NCI-H82 (cell line): ENCODE measurements at places on chromosomes 6 and 20.

- DNase-seq = no peak
These were observed 420.9 kb downstream of the GJA1 start for GRCh38 chr6:121856296-121856695.

- no peak for DNase-seq
These were observed 1.3 kb downstream of the DSTN start for GRCh38 chr20:17571153-17571527.

DNA sequence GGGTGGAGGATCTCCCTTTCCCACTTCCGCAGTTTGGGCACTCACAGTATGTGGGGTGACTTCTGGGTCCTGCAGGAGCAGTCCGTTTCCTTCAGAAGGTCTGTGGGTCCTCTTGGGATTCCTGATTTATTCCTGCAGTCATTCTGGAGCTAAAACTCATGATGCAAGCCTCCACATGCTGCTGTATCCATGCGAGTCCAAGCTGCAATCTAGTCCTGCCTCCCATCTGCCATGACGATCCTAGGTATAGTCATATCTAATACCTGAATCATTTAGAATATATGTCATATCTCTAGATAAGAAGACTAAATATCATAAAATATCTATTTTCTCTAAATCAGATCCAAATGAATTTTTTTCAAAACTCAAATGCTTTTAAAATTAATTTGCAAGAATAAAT is 103.4 kb upstream of the AHI1 start:
- no peak for DNase-seq

DNA sequence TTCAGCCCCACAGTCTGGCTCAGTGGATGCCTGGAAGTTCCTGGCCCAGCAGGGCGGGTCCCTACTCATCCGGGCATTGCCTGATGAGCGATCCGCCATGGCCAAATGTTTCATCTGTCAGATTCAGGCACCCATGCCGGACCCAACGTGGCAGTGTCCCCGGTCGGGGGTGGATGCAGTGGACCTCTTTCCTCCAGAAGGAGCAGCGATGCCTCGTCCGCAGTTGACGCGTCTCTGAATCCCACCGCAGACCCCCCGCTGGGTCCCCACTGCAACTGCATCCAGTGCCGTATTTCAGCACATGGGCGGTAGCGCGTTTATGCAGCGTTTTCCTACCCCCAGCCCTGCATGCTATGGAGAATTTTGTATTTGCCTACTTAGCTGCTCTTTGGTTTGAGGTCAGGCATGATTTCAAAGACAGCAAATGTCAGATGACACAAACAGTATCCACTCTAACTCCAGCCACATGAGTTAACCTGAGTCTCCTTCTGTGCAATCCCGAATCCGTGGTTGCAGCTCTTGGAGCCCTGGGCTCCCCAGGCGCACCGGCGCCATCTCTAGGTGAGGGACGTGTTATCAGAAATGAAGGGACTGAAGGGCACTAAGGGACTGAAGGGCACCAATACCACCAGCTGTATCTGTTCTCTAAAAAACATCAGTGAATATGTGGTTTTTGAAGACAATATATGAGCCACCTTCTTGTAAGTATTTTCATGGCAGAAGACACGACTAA is 72.6 kb upstream of the THBS2 start:
- DNase-seq = no peak

GRCh38 chr6:127146932-127147331 is 28.5 kb downstream of the RSPO3 start:
- DNase-seq = no peak

GRCh38 chr6:41785689-41786450 is 1.6 kb upstream of the TOMM6 start:
- DNase-seq = peak; percentile 69

GRCh38 chr6:96157018-96157565 is 141.3 kb downstream of the FUT9 start:
- DNase-seq = no peak

DNA sequence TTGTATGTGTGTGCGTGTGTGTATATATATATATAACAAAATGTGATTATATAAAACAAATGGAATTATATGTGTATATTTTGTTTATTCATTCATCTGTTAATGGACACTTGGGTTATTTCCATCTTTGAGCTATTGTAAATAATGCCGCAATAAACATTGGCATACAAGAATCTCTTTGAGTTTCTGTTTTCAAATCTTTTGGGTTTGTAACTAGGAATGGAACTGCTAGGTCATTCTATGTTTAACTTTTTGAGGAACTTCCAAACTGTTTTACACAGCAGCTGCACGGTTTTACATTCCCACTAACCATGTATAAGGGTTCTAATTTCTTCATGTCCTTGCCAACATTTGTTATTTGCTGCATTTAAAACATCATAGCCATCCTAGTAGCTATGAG is 39.9 kb upstream of the TGM2 start:
- no peak for DNase-seq

- DNase-seq = no peak
These were observed 3.3 kb upstream of the TAF4 start for GRCh38 chr20:62068997-62069396.

- DNase-seq = no peak
These were observed 80.6 kb downstream of the FNDC1 start for GRCh38 chr6:159249752-159250151.

DNA sequence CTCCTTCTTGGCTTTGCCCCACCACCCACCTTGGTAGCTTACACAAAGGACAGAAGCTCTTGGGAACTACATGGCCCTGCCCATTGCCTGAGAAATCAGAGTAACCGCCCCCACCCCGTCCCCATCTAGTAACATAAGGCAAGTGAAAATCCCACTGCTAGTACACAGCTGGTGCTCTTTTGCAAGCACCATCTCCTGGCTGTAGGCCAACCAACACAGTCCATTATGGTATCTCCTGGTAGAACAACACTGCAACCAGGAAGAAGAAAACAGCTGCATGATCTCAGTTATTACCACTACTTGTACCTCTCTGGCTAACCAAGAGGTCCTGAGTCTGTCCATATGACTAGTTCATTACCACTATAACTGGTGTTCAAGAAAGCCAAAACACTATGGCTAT is 841.1 kb upstream of the MANEA start:
- peak; percentile 22 for DNase-seq

GRCh38 chr6:45420083-45420908 is 42.6 kb upstream of the SUPT3H start:
- peak; percentile 56 for DNase-seq

DNA sequence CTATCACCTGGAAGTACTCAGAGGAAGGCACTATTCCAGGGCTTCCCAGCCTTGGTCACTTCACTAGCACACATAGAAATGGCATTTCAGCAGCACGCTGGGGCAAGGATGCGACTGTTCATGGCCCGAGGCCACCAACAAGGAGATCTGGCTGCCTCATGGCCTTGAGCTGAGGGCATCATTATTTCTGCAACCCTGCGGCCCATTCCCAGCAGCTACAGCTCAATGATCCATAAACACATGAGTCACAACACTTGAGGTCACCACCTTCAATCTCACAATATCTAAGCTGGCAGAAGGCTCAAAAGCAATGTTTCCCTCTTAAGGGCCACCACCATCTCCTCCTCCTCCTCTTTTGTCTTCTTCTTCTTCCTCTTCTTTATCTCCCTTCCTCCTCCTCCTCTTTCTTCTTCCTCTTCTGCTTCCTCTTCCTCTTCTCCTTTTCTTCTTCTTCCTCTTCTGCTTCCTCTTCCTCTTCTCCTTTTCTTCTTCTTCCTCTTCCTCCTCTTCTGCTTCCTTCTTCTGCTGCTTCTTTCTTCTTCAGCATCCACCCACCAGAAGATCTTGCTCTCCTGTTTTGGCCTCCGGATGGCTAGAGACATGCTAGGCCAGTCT is 382.9 kb upstream of the CNR1 start:
- DNase-seq = no peak

- peak; percentile 73 for DNase-seq
These were observed 332 bp downstream of the GRIK2 start for GRCh38 chr6:101393829-101394251.

- peak; percentile 73 for DNase-seq
These were observed 1.7 kb upstream of the HINT3 start for GRCh38 chr6:125954735-125955339.

DNA sequence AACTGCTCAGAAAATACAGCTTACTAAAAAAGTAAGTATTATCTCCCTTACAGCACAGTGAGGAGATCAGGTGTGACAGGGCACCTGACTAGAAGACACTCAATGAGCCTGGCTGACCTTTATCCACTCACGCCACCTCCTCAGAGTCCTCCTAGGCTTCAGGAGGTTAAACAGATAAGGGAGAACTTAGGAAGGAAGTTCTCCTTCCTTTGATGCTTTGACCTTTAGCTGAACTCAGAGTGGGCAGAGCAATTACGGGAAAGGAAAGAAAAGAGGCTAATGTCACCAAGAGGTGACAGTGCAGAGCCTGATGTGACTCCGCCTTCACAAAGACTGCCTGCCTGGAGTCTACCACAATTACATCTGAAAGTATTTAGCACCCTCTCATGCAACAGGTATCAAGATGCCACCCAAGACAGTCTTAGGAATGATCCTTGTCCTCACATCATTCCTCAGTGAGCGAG is 36.7 kb downstream of the MAN1A1 start:
- no peak for DNase-seq

GRCh38 chr20:61929971-61930666 is 135.6 kb downstream of the TAF4 start:
- no peak for DNase-seq

DNA sequence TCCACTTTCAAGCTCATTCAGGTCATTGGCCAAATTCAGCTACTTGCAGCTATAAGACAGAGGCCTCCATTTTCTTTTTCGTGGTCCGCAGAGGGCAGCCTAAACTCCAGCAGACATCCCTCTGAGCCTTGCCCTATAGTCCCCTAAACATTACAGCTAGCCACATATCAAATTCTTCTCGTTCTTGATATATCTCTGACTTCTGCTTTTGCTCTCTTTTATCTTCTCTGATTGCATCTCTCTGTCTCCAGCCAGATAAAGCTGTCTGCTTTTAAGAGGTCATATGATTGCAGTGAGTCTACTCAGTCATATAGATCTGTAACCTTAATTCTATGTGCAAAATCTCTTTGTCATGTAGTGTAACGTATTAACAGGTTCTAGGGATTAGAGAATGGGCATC is 358.4 kb upstream of the RGS17 start:
- no peak for DNase-seq

GRCh38 chr20:3813848-3814581 is 6.3 kb upstream of the AP5S1 start:
- no peak for DNase-seq

GRCh38 chr20:34578025-34578424 is 19.5 kb downstream of the MAP1LC3A start:
- no peak for DNase-seq

- no peak for DNase-seq
These were observed 497 bp downstream of the BMP7 start for GRCh38 chr20:57265997-57266290.

GRCh38 chr6:32882879-32883250 is 28.9 kb downstream of the PSMB9 start:
- no peak for DNase-seq

DNA sequence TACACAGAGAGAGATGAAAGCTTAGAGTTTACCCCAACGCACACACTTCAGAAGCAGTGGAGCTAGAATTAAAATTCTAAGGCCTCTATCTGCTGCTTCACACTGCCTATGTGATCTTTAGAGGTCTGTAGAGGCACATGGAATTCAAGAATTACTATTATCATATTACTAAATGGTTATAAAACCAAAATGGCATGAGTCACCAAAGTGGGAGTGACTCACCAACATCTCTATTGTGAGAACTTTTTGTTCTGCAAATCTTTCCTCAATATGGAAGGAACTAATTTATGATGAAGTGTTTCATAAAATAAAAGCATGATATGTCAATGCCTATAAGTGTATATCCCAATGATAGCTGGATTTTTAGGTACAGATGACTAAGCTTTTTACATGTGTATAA is 28.5 kb upstream of the TMEM244 start:
- no peak for DNase-seq

GRCh38 chr6:69005199-69005598 is 370.1 kb downstream of the ADGRB3 start:
- no peak for DNase-seq

DNA sequence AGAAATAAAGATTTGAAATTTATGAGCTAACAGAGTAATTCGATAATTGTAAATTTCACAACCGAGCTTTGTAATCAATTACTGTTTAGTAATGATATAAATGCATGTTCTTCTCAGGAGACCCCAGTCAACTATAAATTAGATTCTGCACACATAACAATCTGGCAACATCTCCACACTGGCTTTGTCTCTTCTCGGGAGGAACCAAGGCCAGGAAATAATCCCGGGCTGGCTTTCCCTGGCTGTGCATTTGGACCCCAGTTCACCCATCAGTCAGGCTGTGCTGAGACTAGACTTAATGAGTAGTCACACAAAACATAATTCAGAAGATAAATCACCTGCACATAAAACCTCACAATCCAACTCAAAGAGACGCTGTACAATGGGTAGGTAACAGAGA is 65.5 kb downstream of the PTPRT start:
- no peak for DNase-seq

GRCh38 chr20:24768713-24769601 is 180.1 kb upstream of the CST7 start:
- no peak for DNase-seq

DNA sequence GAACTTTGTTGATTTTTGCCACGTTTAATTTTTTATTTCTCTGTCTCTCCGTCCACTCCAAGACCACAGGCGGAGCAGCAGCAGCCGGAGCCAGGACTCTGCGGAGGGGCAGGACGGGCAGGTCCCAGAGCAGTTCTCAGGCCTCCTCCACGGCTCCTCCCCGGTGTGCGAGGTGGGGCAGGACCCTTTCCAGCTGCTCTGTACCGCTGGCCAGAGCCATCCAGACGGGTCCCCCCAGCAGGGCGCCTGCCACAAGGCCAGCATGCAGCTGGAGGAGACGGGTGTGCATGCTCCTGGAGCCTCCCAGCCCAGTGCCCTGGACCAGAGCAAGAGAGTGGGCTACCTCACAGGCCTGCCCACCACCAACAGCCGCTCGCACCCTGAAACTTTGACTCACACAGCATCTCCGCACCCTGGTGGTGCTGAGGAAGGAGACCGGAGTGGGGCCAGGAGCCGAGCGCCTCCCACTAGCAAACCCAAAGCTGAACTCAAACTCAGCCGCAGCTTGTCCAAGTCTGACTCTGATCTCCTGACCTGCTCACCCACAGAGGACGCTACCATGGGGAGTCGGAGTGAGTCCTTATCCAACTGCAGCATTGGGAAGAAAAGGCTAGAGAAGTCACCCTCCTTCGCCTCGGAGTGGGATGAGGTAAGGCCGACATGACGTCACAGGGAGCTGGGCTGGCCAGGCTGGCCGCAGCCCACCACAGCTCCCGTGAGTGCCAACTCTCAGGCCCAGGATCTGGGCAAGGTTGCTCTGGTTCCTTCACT is 123.5 kb downstream of the TCP11 start:
- DNase-seq = no peak

- no peak for DNase-seq
These were observed 129.2 kb upstream of the SNX9 start for GRCh38 chr6:157693867-157694266.
